ENCODE measurements at places on chromosomes 7 and 10.
A peak's percentile ranks its signal among the peaks of the same experiment; 100 is the strongest.

DNA sequence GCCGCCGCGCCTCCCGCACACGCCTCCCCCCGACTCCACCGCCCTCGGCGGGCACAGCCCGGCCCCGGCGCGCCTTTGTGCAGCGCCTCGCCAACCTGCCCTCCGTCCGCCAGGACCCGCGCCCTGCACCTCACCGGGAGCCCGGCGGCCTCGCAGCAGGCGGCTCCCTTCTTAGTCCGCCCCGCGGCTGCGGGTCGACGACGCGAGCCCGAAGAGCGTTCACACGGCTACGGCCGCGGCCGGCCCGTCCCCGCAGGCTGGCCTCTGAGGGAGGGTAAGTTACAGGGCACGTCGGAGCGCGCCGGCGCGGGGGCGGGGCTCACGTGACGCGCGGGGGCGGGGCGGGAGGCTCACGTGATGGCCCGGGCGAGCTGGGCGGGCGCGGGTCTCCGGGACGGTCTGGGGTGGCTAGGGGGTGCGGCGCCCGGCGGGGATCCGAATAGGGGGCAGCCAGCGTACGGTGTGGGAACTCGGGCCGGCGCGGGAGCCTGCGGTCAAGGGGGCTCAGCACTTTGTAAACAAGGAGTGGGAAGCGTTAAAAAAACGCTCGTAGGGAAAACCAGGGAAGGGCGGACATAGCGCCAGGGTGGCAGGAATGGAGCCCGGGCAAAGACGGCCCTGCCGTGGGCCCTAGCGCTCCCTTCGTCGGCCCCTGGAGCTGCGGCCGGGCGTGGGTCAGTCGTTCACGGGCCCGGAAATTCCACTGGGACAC is at the start of gene ARHGAP12:
TSS of gene ARHGAP12 (minus strand) at position 283 of the 712 bp plus-strand sequence. CDS start 19,976 bp downstream, outside the sequence.
- DNase-seq, result peak; percentile 75

DNA sequence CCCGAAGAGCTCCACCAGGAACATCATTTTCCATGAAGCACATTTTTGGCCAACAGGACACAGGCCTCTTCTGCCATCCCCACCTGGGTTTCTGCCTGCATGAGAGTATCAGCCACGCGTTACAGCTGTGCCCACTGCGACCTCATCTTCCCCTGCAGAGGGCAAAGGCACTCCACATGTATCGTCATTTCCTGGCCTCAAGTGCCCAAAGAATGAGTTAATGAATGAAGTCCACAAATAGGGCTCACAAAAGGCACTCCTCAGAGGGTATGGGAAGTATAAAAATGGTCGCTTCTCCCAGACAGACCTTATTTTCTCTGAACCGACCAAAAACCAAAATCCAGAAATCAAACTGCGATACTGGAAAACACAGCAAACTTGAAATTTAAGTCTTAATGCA is 18.5 kb downstream of the ELMO1 start:
- no peak for DNase-seq

DNA sequence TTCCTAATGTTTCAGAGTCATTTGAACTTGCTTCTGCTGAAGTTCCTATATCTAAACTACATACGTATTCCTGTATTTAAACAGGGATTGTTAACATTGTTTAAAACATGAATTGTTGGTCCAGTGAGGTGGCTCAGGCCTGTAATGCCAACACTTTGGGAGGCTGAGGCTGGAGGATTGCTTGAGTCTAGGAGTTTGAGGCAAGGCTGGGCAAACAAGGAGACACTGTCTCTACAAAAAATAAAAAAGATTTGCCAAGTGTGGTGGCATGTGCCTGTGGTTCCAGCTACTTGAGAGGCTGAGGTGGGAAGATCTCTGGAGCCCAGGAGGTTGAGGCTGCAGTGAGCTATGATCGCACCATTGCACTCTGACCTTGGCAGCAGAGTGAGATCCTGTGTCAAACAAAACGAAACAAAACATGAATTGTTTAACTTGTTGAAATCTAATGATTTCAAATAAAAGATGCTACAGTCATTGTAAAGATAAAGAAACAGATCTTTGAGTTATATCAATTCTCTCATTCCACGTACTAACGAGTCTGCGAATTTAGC is 809.4 kb downstream of the TYW1 start:
- no peak for DNase-seq

DNA sequence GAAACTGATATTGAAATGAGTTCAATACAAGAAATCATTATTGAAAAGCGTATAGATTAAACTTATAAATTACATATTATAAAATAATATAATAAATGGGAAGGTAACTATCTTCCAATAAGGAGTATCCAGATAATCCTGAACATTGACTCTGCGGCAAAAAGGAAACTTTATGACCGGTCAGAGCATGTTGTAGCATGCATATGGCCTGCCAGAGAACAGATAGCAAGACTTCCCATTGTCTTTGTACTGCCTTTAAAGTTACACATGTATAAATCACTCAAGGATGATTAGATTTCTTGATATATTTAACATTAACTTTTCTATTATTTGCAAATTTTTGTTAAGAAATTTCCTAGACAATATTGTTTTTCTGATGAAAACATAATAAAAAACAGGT is 56.2 kb upstream of the ETV1 start:
- no peak for DNase-seq

GRCh38 chr7:155529346-155529745 is 17.0 kb downstream of the CNPY1 start:
- DNase-seq, result no peak

DNA sequence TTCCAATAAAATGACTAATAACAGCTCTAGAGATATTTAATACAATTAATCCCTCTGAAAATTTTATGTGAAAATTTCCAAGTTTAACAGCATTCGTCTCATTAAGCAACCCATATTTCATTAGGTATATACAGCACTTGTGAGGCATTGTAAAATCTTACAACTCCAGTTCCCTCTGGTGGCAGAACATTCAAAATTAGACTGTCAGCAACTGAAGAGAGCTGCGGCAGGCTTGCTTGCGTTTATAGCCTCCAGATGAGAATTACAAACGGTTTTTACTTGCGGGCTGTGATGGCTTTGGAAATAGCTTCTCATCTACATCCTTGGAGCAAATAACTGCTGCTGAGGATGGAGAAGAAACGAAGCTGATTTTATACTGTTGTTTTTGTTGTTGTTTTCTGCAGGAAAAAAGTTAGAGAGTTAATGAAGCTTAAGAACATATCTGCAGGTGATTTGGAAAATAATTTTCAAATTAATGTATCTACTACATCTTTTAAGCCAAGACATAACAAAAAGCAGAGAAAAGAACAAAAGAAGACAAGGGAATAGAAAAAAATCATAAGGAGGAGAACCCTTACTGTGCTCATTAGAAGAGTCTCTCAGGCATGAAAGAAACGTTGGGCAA is 171.3 kb downstream of the MAGI2 start:
- no peak for DNase-seq

DNA sequence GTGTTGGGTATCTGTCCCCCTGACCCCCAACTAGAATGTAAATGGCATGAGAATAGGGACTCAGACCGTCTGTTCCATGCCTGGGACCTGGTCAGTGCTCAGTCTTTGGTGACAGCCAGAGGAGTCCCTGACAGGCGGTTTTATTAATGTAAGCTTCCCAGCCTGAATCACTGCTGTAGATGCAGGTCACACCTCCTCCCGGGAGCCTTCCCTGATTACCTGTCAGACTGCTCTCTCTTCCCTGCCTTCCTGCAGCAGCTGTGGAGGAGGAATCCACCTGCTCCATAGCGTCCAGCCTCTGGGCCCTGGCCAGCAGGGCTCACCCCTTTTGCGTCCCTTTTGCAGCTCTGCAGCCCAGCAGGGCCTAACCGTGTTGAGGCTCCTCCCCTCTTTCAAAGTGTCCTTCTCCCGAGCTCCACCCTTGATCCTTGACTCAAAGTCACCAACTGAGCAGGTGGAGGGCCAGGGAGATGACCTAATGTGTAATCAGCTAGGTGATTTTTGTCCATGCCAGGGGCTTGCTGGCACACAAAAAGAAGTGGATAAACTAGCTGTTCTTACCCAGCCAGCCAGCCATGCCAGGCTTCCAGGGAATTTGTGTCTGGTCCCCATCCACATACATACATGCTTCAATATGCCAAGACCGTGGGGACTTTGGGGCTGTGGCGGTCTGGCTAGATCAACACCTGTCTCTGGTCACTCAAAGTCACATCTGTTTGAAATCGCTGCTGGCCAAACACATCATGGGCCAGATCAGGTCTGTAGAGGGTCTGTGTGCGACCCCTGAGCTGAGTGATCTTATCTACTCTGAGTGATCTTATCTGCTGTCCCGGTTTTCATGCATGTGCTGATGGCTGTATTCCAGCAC is 195.1 kb downstream of the CCDC3 start:
- no peak for DNase-seq

GRCh38 chr7:36277249-36277542 is 112.5 kb upstream of the ANLN start:
- DNase-seq, result no peak

GRCh38 chr7:25517906-25518305 is 289.6 kb upstream of the NPVF start:
- DNase-seq, result no peak

DNA sequence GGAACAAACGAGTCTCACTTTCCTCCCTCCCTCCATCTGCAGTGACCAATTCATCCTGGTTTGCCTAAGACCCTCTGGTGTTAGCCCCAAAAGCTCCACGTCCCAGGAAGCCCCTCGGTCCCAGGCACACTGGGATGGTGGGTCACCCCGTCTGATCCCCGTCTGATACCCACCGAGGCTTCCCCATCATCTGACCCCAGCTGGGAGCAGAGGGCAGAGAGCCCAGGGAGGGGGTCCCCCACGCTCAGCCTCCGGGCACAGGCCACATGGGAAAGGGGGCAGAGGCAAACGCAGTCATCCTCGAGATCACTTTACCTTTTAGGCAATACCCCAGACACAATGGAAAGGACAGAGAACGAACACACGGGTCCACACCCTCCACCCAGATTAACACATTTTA is 291.6 kb upstream of the PPP2R2D start:
- no peak for DNase-seq

DNA sequence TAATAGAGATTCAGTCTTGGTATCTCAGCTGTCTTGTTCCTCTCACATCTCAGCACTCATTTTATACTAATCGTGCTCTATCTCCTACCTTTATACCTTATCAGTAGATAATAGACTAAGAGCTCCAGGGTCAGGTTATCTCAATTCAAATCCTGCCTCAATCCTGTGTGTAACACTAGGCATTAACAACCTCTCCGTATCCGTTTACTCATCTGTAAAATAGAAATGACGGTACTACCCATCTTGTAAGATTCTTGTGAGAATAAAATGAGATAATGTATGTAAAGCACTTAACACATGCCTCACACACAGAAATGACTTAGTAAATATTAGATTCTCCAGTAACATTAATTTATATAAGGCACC is 622 bp upstream of the P4HA1 start:
- DNase-seq, result no peak

DNA sequence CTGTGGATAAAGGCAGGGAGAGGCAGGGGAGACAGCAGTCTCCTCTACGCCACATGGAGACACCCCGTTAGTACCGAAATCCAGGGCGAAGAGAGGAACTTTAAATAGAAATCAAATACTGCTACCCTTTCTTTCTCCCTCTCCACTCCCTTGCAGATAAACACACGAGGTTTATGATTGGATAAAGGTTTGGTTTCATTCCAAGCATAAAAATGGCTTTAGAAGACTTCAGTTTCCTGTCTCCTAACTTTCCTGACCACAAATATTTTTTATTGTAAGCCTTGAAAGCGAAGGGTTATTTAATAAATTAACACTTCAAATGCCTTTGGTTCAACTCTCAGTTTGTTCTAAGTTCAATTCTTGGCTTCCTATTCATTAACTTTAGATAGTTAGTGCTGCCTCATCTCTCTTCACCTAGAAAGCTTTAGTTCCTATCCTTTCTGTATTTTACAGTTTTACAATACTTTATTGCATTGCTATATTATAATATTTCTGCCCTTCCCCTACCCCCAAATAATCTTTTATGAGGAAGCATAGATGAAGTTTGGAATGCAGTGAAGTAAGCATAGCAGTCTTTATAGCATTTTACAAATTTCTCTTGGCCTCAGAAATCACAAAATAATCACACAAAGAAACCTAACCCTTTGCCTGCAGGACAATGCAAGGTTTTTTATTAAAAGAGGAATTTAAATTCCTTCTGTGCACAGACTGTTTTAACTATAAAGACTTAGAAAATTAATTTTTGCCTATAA is 31.5 kb upstream of the ARID5B start:
- DNase-seq, result no peak

DNA sequence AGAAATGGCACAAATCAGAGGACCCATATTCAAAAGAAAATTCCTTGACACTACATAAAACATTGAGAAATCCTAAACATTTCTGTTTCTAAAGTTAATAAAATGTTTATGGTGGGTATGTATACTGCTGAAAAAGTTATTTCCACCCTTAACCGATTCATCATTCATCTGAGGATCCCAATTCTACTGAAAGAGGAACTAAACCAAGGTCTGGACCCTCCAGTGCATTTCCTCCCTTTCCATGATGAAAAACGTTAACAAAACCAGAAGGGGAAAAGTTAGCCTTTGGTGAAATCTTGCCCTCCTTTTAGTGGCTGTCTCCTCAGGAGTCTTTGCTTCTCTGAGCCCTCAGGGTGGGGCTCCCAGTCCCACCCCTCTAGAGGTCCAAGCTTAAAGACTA is 144.5 kb upstream of the ASAH2 start:
- no peak for DNase-seq

- no peak for DNase-seq
These were observed at the start of gene AEBP1 for GRCh38 chr7:44103923-44104859. AEBP1 (plus strand) TSS chr7:44104345; CDS start chr7:44104666, 321 bp downstream.

DNA sequence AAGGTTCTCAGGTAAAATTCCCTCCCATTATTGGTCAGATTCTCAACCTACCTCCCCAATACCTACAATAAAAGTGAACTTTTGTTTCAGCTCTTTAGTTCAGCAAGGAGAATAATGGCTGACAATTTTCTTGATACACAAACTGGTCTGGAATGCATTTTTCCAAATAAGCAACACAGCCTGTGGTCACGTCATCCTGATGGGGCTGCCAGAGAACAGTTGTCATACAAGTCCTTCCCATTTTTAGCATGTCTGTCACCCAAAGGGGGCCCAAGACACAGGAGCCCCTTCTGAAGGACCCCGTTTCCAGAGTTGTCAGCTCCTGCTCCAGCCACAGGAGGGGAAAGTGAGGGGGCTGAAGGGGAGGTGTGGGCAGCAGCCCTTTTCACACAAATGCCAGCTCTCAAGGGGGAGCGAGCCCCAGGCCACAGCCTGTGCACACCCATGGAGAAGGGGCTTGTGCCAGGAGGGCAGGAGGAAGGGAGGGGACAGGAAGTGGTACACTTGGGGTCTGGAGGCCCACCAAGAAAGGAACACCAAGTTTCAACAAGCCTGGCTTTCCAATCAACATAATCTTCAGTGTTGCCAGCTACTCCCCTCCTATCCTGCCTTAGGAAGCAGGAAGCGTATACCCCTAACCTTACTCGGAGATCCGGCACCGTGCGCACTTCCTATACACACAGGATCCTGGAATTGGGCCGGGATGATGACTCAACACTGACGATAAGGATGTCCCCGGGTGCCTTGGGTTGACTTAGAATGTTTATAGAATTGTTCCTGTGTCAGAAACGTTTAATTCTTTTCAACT is 43.4 kb upstream of the PDLIM1 start:
- DNase-seq, result no peak

GRCh38 chr10:110667620-110668343 is 23.6 kb downstream of the RBM20 start:
- no peak for DNase-seq

GRCh38 chr10:58414270-58415041 is 29.2 kb downstream of the TFAM start:
- DNase-seq, result no peak

Measured in effector CD4-positive, alpha-beta T cell (primary cell).